ENCODE measurements at places on chromosomes 5 and 9.

- DNase-seq: peak; percentile 11
These were observed 627.9 kb upstream of the RORB start for GRCh38 chr9:73869264-73869663.

DNA sequence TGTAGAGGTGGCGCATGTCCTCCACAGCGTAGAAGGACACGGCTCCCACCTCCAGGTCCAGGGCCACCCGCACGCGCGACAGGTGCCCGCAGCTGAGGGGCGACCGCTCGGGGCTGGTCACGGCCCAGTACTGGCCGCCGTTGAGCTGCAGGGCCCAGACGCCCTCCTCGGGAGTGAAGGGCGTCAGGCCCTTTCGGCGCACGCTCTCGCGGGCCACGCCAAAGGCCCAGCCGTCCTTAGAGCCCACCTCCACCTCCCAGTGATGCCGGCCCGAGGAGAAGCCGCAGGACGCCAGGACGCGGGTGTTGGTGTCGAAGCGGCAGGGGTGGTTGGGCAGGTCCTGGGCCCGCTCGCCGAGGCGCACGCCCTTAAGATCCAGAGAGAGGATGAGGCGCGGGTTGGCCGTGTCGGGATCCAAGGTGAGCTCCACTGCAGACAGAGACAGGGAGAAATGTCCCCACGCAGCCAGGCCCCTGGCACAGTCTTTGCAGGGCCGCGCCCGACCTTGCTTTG, 9.7 kb downstream of the TRIM7 start:
- no peak for DNase-seq

GRCh38 chr9:108300306-108301287, 555.2 kb downstream of the ACTL7B start:
- DNase-seq: no peak

GRCh38 chr9:107922260-107922659, 432.7 kb upstream of the KLF4 start:
- DNase-seq: no peak

DNA sequence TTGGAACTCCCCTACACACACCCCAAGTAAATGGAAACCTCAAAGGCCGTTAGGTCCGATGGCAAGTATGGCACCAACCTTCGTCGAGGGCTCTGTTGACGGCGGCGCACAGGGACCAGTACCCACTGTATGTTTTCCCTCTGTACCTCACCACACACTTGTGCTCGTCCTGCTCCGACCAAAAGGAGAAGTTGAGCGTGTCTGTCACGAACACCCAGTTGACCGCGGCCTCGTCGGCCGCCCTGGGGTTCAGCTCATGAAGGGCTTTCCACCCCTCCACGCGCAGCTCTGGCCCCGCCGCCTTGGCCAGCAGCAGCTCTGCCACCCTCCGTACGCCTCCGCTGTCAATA, 24.0 kb downstream of the HNRNPK start:
- no peak for DNase-seq
